ENCODE measurements at places on chromosomes 12 and 14. TPM values are rescaled to one million over a fixed set of nuclear protein-coding genes. Genes with fewer than 3 reads are reported as not detected.

The CCDC63 gene
- total RNA-seq = not detected

The C3AR1 gene
- 5.5 TPM for total RNA-seq

The CDKN3 gene
- 2.9 TPM for total RNA-seq

The EMP1 gene
- 237 TPM for total RNA-seq

The RIMKLB gene
- total RNA-seq = 12.6 TPM

DNA sequence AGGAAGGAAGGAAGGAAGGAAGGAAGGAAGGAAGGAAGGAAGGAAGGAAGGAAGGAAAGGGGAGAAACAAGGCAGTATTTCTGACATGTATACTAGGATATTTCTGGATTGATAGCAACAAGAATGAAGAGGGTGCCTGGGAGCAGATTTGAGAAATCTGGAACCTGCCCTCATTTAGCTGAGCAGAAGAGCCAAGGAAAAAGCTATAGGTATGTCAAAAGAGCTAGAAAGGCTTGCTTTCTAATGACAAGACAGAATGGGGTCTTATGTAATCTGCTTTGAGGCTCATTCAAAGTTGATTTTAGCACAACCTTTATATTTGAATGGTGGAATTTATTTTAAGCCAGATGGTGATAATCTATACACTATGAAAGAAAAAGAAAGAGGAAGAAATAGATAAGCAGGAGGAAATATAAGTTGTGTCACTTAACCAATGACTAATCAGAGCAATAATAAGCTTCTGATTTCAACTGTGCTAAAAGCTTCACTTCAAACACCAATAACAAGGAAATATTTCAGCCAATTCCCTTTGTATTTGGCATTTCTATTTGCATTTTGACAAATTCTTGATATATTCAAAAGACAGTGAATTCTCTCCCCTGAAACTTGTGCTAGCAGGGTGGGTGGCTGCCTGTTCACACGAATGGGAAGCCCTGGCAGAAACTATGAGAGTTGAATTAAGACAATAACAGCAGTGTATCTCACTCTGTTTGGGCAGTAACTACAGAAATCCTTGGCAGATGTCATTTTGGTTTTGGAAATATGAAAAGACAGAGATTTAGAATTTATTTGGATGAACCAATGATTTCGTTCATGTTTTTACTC lies 76.3 kb upstream of the FLRT2 start:
- no peak for DNase-seq

GRCh38 chr12:113184098-113184899 lies 979 bp downstream of the DDX54 start:
- DNase-seq = no peak

GRCh38 chr12:87365423-87365822 lies 663.8 kb downstream of the C12orf50 start:
- no peak for DNase-seq

GRCh38 chr12:31803306-31804184 lies 74.7 kb upstream of the AMN1 start:
- DNase-seq = no peak

GRCh38 chr12:107859367-107859766 lies 84.9 kb downstream of the ASCL4 start:
- DNase-seq = no peak

DNA sequence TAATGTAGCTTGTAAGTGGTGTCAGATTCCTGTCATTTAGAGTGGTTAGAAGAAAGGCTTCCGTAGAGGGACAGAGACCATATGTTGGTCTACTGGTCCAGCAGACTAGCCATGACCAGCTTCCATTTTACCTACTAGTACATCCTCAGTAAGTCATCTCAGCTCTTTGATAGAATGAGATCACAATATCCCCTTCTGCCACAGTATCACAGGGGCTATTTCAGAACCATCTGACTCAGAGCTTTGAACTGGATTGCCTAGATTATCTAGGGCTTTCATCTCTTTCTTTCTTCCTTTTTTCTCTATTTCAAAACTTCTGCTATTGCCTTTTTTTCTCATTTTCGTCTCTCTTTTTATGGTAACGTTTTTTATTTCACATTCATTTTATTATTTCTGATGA lies 4.7 kb downstream of the ZDHHC17 start:
- no peak for DNase-seq

DNA sequence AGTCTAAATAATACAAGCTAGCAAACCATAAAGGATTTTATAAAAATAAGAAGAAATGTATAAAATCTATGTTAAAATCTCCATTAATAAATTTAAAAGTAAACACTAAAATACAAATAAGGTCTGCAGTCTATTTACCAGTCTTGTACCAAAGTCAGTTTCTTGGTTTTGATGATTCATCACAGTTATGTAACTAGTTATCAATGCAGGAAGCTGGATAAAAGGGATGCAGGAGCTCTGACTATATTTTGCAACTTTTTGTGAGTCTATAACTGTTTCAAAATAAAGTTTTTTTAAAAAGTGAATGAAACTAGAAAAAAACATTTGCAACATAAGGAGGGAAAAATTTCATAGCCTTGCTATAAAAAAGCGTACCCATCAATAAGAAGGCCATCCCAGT lies 151.5 kb downstream of the DERA start:
- DNase-seq = no peak

DNA sequence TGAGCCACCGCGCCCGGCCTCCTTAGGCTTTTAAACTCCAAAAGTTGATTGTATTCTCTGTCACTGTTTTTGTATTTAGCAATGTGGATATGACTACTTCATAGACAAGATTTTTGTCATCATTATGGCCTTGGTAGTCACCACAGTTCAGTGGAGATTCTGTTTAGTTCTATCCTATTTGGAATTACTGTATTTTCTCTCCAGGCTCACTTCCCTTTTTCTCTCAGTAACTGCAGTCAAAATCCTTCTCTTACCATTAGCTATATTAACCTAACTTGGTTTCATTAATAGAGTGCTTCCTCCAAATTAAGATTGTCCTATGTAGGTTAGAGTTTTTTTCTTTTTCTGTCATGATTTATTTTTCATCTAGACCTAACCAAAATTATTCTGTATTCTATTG lies 283.9 kb downstream of the TMTC2 start:
- no peak for DNase-seq

DNA sequence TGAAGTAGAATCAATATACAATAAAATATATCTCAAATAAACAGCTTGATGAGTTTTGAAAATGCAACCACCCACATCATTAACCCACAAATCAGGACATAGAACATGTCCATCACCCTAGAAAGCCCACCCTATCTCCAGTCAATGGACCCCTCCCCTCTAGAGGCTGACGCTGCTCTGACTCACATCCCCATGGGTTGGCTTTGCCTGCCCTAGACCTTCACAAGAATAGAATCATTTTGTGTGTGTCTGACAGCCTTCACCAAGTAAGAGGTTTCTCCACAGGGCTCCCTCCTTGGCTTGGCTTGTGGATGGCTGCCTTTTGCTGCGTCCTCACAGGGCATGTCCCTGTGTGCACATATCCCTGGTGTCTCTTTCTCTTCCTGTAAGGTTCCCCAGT lies 250.2 kb upstream of the RTL1 start:
- DNase-seq = no peak

- no peak for DNase-seq
Measured at GRCh38 chr12:127957001-127957660, 309.8 kb upstream of the TMEM132C start.

GRCh38 chr14:105536691-105537579 lies 10.6 kb downstream of the TMEM121 start:
- DNase-seq = no peak

- DNase-seq = peak; percentile 84
Measured at GRCh38 chr12:21301-22189, 45.0 kb upstream of the IQSEC3 start.

DNA sequence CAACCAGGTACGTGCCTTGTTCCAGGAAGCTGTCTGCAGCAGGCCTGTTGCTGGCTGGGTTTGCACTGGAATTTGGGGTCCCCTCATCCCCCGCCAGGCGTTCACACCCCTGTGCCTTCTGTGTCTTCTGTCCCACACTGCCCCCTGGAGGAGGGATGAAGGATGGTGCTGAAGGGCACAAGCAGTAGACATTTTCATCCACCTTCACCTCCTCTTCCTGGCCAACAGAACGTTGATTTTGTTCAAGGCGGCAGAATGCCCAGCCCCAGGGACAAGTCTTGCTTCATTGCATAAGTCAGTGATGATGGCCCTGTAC lies 122.1 kb downstream of the CALM1 start:
- DNase-seq = no peak

DNA sequence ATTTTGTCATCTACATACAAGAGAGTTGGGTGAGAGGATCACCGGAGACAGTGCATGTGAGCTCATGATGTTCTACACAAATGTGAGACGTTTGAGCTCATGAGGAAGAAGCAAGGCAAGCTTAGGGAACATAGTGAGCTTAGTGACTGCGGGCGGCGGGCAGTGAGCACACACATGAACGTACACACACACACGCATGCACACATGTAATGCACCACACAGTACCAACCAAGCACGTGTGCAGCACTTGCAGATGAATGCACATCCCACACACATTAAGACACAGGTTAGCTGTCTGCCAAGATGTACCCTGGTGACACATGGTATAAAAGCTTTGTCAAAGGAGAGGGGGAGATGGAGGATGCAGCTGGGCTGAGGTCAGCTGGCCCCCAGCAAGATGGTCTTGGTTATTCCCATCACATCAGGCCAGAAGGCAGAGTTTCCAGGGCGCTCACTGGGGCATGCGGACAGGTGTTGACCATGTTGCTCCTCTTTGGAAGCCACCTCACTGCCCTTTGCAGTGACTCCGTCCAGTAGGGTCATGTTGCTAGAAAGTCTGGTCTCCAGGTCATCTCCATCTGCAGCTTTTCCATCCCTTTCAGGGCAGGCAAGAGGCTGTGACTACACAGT lies 8.7 kb upstream of the CACNA2D4 start:
- DNase-seq = no peak

DNA sequence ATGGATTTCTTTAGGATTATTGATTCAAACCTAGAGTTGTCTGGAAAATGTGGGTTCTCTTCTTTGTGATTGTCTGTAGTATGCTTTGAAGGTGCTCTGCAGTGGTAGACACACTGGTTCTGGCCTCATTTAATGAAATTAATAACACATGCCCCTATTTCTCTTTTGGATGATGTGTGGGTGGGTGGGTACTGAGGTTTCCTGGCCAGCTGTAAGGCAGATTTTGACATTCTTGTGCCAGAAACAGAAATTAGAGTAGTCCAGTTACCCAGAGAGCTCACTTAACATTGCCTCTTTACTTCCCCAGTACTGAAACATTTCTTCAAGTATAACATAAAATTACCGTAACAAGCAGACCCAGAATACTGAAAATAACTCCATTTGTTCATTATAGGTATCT lies 14.4 kb downstream of the TSFM start:
- no peak for DNase-seq

DNA sequence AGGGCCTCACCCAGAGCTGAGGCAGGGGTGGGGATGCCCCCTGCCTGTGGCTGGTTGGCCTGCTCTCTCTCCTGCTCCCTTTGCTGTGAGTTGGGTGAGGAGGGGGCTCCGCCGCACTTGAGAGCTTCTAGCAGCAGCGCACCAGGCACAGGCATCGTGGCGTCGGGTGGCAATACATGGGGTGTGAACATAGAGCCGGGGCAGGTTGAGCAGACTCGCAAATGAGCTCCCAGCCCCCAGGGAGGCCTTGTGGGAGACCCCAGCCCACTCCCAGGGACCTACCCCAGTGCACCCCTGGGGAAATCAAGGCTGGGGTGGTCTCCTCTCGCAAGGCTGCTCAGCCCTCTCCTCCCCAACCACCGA lies 54.5 kb downstream of the KIF26A start:
- no peak for DNase-seq

GRCh38 chr12:30461026-30461615 lies 234.5 kb downstream of the IPO8 start:
- no peak for DNase-seq

DNA sequence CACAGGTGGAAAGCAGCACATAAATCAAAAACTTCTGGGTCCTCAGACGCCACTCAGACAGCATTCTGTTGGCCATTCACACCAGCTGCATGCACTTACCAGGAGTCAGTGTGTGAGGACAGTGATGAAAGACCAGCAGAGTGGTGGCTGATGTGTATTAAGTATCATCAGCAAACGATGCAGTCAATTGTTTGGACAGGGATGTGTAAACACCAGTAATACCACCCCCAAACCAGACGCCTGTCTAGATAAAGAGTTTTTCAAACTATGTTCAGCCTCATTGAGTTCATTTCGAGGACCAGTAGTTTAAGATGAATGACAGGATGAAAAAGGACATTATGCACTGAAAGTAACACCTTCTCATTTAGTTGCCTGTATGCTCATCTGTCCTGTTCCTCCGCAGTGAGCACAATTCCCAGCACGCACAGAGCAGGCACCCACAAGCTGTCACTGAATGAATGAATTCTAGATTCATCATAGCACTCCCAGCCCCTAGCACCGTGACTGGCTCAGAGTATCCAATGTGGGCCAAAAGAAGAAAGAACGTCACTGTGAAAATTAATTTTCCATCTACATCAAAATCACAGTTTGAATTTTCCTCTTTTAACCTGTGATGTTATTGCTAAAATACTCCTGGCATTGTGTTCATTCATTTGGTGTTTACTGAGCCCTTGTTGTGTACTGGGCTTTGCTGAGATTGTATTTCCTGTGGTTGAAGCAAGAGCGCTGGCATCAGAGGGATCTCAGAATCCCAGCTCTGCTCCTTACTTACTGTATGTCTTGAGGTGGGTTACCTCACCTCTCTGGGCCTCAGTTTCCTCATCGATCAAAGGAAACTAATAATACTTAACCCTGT lies 124.8 kb upstream of the NOS1 start:
- no peak for DNase-seq

DNA sequence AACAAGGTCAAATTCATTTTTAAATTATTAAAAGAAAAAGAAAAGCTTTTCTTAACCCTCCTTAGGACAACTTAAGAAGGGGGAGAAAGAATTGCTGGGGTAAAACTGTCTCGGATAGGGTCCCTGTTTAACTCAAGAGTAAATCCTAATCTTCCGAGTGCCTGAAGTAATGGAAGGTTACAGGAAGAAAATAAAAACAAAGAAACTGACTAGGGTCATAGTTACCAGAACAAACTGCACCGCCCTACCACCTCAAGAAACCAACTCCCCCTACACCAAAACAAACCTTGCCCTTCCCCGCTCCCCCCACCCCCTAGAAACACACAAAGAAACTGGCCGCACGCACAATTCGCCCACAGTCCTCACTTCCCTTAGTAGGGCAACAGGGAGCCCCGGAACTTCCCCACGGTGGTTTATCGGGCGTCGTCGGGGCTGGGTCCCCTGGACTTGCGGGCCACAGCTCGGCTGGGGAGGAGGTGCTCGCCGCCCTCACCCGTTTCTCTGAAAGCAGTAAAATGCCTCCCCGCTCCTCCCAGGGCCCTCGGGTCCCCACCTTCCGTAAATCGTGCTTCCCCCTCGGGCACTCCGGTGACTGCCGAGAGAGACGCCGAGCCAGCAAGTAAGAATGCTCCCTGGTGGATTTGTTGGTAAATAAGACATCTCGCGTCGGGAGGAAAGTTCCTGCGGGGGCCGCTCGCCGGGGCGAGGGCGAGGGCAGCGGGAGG lies 2.4 kb downstream of the SINHCAF start:
- peak; percentile 87 for DNase-seq
